Activated naive CD4-positive, alpha-beta T cell treated with anti-CD3 and anti-CD28 coated beads for 36 hours (primary cell): ENCODE measurements at places on chromosomes 6 and 20. TPM values are rescaled to one million over a fixed set of nuclear protein-coding genes. Genes with fewer than 3 reads are reported as not detected.
A peak's percentile ranks its signal among the peaks of the same experiment; 100 is the strongest.

GRCh38 chr20:35506179-35506578, 23.3 kb downstream of the C20orf173 start:
- DNase-seq, result no peak

DNA sequence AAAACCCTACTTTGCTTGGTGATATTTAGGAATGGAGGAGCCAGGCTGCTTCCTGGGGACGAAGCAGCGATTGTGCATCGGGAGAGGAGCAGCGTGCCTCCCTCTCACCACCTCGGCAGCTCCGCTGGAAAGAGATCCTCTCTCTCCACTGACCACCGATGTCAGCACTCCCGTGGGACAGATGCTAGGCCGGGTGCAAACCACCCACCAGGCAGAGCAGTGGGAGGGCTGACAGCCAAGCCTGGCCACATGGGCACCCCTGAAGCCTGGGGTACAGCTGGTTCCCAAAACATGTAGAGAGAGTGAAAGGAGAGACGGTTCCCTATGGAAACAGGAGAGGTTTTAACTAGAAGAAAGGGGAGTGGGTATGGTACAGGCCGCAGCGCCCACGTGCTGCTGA, 220.0 kb downstream of the ANKRD60 start:
- DNase-seq, result no peak

DNA sequence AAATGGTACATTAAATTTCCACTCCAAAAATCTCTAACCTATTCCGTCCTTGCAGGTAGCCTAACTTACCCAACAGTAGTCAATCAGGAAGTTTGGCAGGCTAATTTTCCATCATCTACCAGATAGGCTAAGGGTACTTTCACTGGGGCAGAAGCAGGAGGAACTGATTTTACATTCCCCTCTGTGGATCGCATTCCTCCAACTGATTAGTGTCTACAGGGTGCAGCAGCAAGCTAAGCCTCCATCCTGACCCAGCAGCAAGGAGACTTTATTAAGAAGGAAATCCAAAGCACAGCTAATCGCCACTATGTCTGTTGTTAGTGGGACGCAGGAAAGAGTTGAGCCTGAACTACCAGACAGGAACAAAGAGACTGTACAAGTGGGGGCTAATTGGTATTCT, 143.2 kb upstream of the RUNX2 start:
- no peak for DNase-seq

DNA sequence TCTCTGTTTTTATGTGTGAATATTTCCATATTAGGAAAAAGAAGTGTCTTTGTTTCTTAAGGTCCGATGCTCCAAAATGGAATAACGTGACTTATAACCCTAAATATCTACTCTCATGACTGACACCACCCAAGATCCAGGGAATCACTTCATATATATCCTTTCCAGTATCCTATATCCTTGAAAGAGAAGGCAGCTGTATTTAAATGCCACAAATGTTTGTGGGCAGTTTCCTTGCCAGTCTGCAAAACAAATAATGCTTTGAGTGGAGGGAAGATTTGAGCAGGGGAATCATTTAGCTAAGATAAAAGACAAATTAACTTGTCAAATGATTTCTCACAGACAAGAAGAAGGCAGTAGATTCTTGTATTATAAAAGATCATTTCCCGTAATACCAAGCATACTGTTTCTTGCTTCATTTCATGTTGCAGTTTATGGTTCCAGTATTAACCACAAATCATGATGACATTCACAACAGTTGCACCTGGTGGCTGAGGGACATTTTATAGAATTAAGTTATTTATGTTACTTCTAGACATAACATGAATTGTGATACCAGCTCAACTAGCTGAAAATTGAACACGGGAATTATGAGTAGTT, 30.0 kb upstream of the FABP7 start:
- no peak for DNase-seq

- no peak for DNase-seq
These were observed 6.2 kb downstream of the LMBRD1 start for GRCh38 chr6:69790629-69791028.

- no peak for DNase-seq
These were observed 71.9 kb upstream of the RREB1 start for GRCh38 chr6:7035837-7036249.

- no peak for DNase-seq
These were observed 352.4 kb downstream of the LAMA2 start for GRCh38 chr6:129235167-129236000.

DNA sequence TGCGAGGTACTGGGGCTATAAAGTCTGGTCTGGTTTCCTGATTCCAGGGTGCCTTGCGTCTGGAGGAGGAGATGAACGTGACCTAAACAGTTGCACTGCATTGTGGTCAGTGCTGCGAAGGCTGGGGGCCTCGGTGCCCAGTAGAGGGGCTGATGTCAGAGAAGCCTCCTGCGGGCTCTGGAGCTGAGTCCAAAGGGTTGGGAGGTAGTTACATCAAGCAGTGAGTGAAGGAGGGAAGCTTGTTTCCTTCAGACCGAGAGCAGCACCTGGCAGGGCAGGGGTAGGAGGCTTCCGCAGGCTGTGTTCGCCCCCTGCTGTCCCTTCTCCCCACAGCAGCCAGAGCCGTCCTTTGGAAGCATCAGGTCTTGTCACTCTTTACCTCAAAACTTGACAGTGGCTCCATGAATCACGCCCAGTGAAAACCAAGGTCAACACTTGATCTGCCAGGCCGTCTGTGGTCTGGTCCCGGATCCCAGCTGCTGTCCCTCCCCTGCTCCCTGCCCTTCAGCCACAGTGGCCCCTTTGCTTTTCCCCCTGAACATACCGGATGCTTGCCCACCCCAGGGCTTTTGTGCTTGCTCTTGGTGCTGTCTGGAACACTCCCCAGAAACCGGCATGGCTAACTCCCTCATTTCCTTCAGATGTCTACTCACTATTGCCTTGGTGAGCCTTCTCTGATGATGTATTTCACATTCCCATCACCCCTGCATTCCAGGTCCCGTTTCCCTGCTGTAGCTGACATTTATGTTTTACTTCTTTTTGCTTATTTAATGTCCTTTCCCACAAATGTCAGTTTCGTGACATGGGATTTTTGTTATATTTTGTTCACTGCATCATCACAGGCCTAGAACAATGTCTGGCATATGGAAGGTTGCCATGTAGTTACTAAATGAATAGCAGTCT, 7.0 kb downstream of the DYNLRB1 start:
- peak; percentile 74 for DNase-seq

GRCh38 chr6:111872401-111873177, 663 bp downstream of the FYN start:
- DNase-seq, result peak; percentile 56

- DNase-seq, result no peak
These were observed 251.8 kb downstream of the TBC1D7 start for GRCh38 chr6:13076575-13076974.

GRCh38 chr6:167678102-167679101, 148.3 kb upstream of the AFDN start:
- DNase-seq, result no peak

DNA sequence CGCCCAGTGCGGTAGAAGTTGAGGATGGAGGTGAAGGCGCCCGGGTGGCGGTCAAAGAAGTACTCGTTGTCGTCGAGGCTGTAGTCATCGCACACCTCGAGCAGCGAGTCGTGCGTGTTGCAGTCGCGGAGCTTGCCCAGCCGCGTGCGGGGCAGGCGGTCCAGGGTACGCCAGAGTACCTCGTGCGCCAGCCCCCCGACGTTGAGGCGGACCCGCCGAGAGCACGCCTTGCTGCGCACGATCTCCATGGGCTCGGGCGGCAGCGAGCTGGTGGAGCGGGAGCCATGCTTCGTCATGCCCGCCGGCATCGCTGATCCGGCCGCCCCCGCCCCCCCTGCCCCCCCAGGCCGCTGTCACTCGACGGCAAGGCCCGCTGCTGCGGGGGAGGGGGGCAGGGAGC, 295 bp downstream of the KCNB1 start:
- no peak for DNase-seq

- DNase-seq, result no peak
These were observed 23.0 kb downstream of the L3MBTL1 start for GRCh38 chr20:43530321-43531090.

GRCh38 chr6:144811140-144811539, 526.0 kb downstream of the UTRN start:
- DNase-seq, result no peak

- peak; percentile 58 for DNase-seq
These were observed 57.6 kb downstream of the NOL4L start for GRCh38 chr20:32527447-32528055.

- peak; percentile 51 for DNase-seq
These were observed 73.4 kb downstream of the GFOD1 start for GRCh38 chr6:13413900-13414555.

GRCh38 chr20:57137676-57138075, 128.8 kb downstream of the BMP7 start:
- DNase-seq, result no peak

DNA sequence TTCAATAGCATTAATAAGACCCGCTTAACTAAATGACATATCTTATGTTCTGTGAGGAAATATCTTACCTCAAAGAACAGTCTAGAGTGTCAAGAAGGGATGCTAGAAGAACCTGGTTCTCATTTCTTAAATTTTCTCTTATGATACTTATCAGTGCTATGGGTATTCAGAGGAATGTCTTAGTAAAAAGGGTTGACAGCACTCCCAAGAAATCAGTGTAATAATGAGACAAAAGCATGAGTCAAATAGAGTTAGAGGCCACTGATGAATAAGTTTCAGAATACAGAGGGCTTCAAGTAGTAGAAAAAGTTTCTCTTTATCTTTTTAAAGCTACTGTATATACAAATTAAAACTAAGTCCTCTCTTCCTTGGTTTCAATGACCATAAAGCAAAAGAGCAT, 242.8 kb downstream of the GJA1 start:
- DNase-seq, result no peak

- peak; percentile 79 for DNase-seq
These were observed 58.7 kb downstream of the VAPB start for GRCh38 chr20:58447511-58448391.

GRCh38 chr6:150600010-150600300, 270 bp downstream of the PLEKHG1 start:
- DNase-seq, result no peak

DNA sequence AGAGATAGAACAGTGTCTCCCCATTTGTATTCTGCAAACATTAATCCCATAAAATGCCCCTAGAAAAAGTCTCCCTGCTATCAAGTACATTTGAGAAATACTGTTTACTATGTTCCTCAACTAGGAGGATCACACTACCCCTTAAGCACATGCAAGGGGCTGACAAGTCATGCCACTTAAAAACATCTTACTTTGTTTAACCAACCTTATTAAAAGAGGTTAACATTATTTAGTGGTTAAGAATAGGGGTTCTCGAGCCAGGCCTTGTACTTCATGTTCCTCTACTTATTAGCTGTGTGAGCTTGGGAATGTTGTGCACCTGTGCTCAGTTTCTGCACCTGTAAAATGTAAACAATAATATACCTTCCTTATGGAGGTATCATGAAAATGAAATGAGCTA, 113.7 kb downstream of the UBE3D start:
- no peak for DNase-seq

GRCh38 chr6:127539272-127539671, 20.1 kb upstream of the MTCL3 start:
- no peak for DNase-seq

DNA sequence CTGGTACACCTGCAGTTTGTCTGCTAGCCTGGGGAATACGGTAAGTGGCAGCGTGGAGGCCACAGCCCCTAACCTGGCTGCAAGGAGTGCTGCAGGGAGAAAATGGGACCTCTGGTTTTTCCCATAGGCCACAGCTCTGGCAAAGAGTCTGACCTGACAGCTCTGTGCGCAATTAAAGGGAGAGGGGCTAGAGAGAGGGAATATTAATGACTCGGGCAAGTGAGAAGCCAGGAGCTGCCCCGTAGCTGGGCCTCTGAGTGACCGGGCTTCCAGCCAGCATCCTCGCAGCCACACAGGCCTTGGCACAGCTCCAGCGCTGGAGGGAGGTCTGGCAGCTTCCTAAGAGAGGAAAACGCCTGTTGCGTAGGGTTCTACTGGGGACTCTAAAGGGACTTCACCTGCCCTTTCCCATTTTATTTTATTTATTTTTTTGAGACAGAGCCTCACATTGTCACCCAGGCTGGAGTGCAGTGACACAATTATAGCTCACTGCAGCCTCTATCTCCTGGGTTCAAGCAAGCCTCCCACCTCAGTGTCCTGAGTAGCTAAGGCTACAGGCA, 18.2 kb upstream of the OCSTAMP start:
- DNase-seq, result no peak

GRCh38 chr20:20780127-20780824, 67.8 kb upstream of the RALGAPA2 start:
- DNase-seq, result peak; percentile 14

DNA sequence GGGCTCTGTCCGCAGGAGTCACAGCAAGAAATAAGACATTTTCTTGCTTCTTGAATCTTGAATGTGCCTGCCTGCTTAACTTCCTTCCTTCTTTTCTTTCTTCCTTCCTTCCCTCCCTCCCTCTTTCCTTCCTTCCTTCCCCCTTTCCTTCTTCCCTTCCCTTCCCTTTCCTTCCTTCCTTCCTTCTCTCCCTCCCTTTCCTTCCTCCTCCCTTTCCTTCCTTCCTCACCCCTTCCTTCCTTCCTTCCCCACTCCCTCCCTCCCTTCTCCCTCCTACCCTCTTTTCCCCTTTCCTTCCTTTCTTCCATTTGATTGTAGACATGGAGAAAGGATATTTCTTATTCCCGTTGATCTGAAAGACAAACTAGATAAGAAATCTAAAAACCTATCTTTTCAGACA, 436.8 kb upstream of the AGPAT4 start:
- DNase-seq, result no peak

DNA sequence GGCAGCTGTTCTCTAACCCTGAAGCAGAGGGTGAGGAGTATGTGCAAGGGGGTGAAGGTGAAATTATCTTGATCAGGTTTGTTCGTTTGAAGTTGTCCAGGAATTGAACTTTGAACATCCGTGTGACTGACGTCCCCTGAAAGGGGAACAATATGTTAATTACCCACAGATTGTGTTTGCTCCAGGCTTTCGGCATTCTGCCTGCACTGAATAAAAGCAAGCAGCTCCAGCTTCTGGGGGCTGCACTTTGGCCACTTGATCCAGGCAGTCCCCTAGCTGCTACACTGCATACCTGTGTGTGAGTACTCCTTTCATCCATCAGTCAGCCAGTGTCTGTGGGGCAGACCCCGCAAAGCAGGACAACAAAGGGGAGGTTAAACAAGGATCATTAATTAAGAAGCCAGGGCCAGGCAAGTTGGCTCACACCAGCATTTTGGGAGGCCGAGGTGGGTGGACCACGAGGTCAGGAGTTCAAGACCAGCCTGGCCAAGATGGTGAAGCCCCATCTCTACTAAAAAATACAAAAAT, 104.8 kb upstream of the BTN3A2 start:
- no peak for DNase-seq

GRCh38 chr6:3919130-3919628, 70.0 kb downstream of the FAM50B start:
- DNase-seq, result no peak

- DNase-seq, result peak; percentile 35
These were observed 85.4 kb downstream of the HFE start for GRCh38 chr6:26172608-26172968.

Gene TDP2
- total RNA-seq, result 41.5 TPM

Gene HLA-DPA1
- 12.1 TPM for total RNA-seq

Gene GRIK2
- total RNA-seq, result not detected

Gene DACT2
- total RNA-seq, result not detected

Gene PRND
- total RNA-seq, result not detected

Gene COL19A1
- total RNA-seq, result not detected

Gene GCLC
- 13.9 TPM for total RNA-seq

Gene DSP
- not detected for total RNA-seq

Gene NKX2-2
- not detected for total RNA-seq

Gene KHDC1
- 1.1 TPM for total RNA-seq

Gene DIDO1
- 49.5 TPM for total RNA-seq

Gene LHFPL5
- not detected for total RNA-seq

Gene RIN2
- not detected for total RNA-seq

Gene REM1
- not detected for total RNA-seq
